Osteocyte (in vitro differentiated cells): ENCODE measurements at places on chromosomes 13 and 19.

DNA sequence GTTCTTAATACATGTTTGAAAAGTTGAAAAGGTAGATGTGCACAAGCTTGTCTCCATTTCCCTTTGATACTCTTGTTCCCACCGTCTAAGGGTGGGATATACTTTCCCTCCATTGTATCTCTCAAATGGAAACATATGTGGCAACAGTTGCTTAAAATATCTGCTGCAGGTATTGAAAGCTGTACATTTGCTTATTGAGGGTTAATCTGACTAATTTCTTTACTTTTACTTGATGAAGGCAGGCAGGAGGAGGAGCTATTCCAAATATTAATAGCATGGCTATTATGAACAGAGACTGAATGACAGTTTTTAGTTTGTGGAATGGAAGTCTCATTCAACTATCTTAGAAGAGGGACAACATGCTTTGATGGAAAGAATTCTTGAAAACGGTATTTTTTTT lies 103.8 kb downstream of the SLC10A2 start:
- no peak for DNase-seq

GRCh38 chr13:41548910-41549309 lies 91.6 kb downstream of the RGCC start:
- DNase-seq: no peak

DNA sequence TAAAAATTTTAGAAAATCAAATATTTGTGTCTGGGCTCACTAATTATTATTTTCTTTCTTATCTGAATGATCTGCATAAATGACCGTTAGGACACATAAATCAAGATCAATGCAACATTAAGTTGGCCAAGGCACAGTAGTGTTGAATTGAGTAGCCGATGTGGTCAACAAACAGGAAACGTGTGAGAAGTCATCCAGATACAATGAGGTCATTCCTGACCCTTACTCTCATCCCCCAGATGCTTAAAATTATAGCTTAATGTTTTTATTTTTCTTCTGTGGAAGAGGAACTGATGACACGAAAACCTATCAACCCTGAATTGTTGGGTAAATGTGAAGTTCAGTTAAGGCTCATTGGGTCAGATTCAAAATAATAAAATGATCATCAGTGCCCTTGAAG lies 222.9 kb downstream of the RFC3 start:
- DNase-seq: no peak

DNA sequence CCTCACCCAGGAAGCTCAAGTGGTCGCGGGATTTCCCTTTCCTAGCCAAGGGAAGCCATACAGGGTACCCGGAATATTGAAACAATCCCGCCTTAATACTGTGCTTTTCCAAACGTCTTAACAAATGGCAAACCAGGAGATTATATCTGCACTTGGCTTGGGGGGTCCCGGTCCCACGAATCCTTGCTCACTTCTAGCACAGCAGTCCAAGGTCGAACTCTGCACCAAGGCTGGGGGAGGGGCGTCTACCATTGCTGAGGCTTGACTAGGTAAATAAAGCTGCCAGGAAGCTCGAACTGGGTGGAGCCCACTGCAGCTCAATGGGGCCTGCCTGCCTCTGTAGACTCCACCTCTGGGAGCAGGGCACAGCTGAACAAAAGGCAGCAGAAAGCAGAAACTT lies 1644.8 kb downstream of the PCDH9 start:
- DNase-seq: no peak

DNA sequence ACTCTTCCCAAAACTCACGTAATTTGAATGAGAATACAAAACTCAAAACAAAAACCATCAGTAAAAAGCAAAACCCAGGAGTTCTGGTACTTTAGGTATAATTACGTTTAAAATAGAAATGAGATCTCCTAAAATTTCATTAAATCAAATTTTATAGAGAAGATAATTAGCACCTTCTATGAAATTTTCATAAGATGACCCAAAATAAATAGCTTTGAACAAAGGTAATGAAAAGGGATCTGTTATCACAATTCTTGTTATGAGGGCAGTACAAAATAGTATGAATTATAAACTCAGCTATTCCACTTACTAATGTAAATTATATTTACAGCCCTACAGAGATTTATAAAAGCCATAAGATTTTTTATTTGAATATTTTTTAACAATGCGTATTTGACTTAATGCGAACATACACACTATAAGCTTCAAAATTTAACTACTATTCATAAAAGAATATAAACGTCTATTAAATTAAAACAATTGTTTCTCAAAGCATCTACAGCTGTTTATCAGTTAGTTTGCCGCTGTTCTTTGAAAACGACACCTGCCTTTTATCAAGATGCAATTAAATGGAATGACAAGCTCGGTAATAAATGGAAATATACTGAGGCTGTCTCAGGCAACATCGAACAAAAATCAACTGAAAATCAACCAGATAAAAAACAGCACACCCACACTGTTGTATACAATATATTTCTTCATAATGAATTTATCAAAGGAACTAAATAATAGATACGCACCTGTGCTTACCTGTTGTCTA lies 63.8 kb downstream of the KCNRG start:
- no peak for DNase-seq

DNA sequence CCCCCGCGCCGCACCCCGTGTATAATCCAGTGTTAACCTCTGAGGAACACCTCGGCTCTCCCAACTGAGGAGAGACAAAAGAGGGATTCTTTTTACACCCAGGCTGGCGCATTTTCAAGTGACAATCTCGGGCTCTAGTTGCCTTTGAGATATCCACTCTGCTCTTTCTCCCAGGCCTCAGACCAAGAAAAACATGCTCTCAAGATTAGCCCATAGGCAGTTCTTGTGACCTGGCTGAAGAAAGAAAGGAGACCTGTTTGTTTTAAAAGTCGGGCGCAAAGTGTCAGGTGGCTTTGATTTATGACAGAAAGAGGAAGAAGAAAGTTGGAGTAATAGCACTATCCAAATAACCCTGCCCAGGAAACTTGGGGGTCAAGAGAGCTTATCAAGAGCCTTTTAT lies 27.3 kb downstream of the SHISA2 start:
- DNase-seq: no peak

GRCh38 chr19:3804429-3804828 lies 18.2 kb upstream of the MATK start:
- no peak for DNase-seq

GRCh38 chr19:19305696-19306095 lies 14.6 kb downstream of the SUGP1 start:
- DNase-seq: no peak

DNA sequence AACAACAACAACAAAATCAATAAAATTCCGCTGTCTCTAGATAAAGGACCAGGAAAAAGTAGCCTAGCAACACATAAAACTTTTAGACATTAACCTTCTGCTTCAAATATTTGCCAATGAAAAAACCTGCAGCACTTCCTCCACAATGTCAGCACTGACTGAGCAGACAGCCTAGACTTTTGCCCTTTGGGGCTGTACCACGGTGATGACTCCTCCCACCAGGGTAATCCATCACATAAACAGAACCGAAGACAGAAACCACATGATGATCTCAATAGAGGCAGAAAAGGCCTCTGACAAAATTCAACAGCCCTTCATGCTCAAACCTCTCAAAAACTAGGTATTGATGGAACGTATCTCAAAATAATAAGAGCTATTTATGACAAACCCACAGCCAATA lies 30.2 kb upstream of the TRPC4 start:
- DNase-seq: no peak

DNA sequence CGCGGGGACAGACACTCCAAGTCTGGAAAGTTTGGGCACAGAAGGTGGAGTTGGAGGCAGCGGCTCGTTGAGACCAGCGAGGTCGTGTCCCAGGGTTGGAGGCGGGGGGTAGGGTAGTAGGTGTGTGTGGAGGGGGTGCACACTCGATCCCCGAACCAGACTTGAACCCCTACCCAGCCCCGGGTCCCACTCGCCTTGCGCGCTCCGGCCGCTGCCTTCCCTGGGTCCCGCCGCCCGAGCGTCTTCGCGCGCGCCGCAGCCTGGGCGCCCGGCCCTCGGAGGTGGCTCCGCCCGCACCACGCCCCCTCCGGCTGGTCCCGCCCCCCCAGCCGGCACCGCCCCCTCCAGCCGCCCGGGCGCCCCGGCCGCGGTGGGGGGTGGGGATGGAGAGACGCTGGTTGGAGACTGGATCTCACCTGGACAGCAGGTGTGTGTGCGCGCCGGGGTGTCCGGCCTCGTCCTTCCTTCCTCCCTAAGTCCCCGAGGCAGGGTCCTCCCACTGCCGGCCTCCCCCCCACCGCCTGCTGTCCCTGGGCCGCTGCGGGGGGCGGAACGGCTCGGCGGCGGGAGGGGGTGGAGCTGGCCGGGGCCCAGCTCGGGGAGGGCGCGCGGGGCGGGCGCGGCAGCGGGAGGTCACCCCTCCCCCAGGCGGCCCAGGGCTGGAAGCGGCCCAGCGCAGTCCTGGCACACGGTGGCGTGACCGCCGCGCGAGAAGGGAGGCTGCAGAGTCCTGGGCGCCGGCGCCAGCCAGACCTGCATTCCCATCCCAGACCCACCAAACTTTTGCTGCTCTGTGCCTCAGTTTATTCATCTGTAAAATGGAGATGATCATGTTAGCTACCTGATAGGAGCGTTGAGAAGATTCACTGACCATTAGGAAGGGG lies at the start of gene KANK2:
Gene KANK2 (minus strand): TSS at position 255 of the 884 bp plus-strand sequence. CDS start 3,034 bp downstream, outside the sequence.
- DNase-seq: peak; percentile 96

GRCh38 chr13:43611281-43612273 lies 175.2 kb downstream of the ENOX1 start:
- DNase-seq: no peak

GRCh38 chr13:35387682-35388250 lies 88.7 kb downstream of the MAB21L1 start:
- no peak for DNase-seq

- DNase-seq: no peak
Measured at GRCh38 chr13:62250501-62251201, 835.0 kb upstream of the PCDH20 start.

DNA sequence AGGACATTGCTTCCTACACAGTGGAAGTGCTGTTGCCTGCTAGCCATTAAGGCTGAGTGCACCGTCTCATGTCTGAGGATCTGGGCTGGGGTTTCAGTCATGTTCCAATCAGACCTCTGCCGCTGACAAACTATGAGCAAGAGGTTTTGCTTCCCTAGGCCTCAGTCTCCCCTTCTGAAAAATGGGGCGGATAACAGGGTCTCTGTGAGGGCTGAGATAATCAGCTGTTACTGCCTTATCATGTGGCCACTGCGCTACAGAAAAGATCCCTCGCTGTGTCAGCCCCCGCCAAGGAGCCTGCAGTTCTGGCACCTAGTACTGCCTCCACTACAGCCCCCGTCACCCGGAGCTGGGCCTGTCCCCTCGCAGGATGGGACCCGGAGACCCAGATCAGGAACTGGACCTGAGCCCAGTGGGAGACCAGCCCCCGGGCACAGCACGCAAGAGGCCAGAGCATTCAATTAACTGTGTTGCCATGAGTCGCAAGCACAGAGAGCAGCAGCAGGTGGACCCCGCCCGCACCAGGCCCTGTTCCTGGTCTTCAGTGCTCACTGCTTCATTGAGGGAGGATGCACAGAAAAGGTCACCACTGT lies 3.0 kb upstream of the PNKP start:
- DNase-seq: no peak

- no peak for DNase-seq
Measured at GRCh38 chr19:51783372-51783771, 11.6 kb upstream of the FPR3 start.

GRCh38 chr13:95620825-95621498 lies 23.5 kb downstream of the DZIP1 start:
- DNase-seq: no peak

DNA sequence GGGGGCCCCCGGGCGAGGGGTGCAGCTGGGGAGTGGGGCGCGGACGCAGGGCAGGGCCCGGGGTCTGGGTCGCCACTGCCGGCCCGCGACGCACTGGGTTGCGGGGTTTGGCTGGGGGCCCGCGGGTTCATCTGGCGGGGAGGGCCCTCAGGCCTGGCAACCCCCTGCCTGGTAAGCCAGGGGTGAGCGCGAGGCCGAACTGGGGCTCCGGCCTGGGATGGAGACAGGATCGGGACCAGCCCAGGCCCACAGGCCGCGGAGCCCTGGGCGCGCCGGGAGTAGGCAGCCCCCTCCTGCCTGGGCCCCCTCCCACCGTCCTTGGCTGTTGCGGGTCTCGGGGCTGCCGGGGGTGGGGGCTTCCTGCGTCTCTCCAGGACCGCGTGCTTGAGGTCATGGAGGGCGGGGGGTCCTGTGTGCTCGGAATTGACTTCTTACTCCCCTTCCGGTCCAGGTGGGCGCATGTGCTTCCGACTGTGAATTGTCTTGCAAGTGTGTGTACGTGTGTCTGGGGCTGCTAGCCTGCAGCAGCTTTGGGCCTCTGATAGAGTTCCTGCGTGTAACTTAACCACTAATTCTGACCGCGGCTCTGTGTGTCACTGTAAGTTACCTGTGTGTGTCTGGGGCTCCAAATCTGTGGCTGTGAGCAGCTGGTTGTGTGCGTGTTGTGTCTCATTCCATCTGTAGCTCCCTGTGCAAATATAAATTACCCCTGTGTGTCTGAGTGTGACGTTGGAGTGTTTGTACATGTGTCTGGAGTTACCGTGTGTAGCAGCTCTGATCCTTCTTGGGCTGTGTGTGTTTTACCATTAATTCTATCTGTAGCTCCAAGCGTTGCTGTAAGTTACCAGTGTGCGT lies 751 bp downstream of the GRAMD1A start:
- DNase-seq: no peak

- no peak for DNase-seq
Measured at GRCh38 chr13:59392328-59392727, 771.4 kb downstream of the DIAPH3 start.

- no peak for DNase-seq
Measured at GRCh38 chr19:1103132-1103707, 574 bp upstream of the GPX4 start.

GRCh38 chr13:106768991-106769390 lies 201.1 kb upstream of the ARGLU1 start:
- no peak for DNase-seq

DNA sequence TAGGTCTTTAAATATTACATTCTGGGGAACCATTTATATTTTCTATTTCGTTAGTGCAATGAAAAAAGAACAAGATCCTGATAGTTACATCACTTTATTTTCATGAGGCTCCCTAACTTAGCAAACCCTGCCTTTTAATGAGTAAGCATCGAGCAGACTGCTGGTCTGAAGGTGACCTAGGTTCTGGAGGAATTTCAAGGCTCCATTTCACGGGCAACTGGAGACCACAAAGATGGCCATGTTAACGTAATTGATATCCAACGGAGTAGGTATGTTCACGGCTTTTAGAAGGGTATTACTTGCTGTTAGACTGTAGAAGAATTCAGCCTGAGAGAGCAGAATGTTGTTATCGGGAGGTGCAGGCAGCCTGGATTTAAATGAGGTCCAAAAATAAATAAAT lies 1597.6 kb downstream of the EFNB2 start:
- no peak for DNase-seq
